ENCODE measurements at places on chromosomes 7 and 10.

DNA sequence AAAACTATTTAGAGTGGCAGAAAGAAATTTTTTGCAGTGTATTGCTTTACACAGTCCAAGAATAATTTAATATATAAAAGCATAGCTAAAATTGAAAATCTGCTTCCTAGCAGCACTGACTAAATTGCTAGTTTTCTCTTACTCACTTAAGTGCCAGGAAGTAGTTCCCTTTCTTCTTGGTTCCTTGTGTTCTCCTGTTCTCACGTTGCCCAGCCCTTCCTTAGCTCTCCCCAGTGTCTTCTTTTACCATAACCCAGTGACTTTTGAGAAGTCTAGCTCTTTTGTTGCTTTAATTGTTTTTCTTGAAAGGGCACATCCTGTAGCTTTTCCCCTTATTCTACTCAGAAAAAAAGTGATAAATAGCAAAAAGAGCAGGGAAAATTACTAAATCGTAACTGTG lies 215.5 kb downstream of the THSD7A start:
- no peak for DNase-seq

- DNase-seq, result no peak
These were observed 7.5 kb downstream of the LMOD2 start for GRCh38 chr7:123663200-123663599.

- DNase-seq, result no peak
These were observed 56.4 kb upstream of the HABP2 start for GRCh38 chr10:113496111-113497109.

DNA sequence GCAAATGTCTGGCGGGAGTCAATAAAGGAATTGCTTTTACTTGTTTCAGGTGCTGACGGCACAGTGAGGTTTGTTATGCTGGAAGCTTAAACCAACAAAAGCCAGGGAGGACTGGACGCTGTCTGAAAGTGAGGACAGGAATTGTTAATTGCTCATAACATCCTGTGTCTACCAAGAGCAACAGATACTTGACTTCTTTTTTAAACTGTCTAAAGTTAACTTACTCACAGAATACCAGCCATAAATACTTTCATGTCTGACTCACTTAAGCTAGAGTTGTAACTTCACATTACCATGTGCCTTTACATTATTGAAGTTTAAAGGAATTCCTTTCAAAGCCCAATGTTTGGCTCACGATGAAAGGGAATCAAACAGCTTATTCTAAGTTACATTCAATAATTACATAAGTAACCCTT lies 252.7 kb upstream of the SHH start:
- DNase-seq, result no peak

All from stimulated activated CD8-positive, alpha-beta memory T cell treated with anti-CD3 and anti-CD28 coated beads, Interleukin-7, amount 100 ng/mL, for 48 hours (primary cell).